Stimulated activated CD4-positive, alpha-beta T cell treated with anti-CD3 and anti-CD28 coated beads, Interleukin-12 subunit alpha, Interleukin-12 subunit beta, amount 100 ng/mL, for 48 hours (primary cell): ENCODE measurements at places on chromosomes 1 and 21.

DNA sequence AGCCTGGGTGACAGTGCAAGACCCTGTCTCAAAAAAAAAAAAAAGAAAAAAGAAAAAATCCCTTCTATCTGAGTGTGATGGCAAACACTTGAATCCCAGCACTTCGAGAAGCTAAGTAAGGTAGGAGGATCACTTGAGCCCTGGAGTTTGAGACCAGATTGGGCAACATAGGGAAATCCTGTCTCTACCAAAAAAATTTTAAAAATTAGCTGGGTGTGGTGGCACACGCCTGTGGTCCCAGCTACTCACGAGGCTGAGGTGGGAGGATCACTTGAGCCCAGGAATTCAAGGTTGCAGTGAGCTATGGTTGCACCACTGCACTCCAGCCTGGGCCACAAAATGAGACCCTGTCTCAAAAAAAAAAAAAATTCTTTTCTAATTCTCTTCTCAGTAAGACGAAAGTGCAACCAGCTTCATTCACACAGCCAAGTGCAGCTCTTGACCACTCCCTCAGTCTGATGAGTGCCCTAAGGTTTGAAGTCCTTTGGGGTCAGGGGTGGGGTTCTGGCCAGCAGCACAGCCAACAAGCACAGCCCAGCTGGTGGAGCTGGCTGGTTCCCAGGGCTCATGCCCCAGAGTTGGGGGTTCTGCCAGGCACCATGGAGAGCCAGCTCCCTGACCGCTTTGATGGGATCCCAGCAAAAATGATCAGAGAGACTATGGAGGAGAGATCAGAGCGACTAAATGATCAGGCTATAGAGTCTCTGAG lies 8.0 kb downstream of the SLC2A5 start:
- no peak for DNase-seq

DNA sequence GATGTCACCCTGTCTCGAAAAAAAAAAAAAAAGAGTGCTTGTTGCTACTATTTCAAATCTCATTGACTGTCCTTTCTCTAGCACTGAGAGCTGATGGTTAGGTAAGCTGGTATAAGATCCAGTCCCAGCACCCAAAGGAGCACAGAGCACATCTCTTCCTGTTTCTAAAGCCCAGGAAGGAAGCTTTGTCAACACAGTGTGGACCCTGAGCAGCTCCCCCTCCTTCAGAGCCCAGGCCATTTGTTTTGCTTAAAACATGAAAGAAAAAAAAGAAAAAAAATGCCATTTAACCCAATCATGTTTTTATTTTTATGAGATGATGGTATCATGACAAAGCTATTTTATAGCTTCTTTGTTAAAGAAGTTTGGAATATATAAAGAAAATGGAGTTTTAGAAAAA lies 184.1 kb upstream of the DUSP10 start:
- no peak for DNase-seq

DNA sequence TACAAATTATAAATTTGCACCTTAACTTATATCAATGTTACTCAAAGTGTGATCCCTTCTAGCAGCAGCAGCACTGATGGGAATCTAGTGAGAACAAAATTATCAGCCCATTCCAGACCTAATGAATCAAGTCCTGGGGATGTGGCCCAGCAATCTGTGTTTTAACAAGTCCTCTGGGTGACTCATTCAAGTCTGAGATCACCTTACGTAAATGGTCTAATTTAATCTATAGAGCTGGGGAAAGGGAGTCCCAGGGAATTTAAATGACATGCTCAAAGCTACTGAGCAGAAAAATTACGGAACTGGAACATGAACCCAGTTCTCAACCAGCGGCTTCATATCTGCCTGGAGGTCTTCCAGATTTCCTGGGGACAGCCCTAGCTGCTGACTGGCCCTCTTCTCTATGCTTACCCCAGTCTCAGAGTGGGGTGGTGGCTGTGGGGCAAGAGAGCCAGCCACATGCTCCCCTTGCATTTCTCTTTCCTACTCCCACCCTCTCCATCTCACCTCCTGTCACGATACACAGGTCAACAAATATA lies 220.0 kb downstream of the TM2D1 start:
- DNase-seq = no peak

DNA sequence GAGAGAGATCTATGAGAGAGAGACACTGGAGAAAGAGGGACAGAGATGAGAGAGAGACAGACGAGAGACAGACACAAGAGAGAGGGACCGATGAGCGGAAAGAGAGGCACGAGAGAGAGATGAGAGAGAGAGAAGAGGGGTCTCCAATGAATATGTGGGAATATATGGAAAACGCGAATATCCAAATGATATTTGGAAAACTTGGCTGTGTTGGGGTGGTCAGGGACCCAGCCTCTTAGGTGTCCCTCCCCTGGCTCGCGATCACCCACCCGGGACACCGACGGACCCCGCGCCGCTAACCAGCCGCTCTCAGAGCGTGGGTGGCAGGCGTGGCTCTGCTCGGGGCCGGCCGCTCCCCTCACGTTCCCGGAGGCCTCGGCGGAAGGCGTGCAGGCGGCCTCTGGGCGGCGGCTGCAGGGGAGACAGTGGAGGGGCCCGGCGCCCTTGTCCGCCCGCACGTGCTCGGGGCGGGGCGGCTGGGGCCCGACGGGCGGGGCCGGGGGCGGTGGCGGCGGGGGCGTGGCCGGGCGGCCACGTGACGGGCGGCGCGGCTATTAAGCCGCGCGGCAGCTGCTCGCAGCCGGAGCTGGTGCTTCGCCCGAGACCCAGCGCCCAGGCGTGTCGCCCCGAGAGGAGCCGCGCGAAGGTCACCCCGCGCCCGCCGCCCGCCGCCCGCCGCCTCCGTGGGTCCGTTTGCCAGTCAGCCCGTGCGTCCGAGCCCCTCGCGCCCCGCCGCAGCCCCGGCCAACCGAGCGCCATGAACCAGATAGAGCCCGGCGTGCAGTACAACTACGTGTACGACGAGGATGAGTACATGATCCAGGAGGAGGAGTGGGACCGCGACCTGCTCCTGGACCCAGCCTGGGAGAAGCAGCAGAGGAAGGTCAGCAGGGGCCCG lies at the start of gene ACTN2:
TSS of gene ACTN2 (plus strand) at position 583 of the 898 bp plus-strand sequence. CDS start at position 758, 175 bp downstream.
- DNase-seq = peak; percentile 10

GRCh38 chr1:207983044-207983635 lies 72.2 kb upstream of the CD34 start:
- DNase-seq = no peak

DNA sequence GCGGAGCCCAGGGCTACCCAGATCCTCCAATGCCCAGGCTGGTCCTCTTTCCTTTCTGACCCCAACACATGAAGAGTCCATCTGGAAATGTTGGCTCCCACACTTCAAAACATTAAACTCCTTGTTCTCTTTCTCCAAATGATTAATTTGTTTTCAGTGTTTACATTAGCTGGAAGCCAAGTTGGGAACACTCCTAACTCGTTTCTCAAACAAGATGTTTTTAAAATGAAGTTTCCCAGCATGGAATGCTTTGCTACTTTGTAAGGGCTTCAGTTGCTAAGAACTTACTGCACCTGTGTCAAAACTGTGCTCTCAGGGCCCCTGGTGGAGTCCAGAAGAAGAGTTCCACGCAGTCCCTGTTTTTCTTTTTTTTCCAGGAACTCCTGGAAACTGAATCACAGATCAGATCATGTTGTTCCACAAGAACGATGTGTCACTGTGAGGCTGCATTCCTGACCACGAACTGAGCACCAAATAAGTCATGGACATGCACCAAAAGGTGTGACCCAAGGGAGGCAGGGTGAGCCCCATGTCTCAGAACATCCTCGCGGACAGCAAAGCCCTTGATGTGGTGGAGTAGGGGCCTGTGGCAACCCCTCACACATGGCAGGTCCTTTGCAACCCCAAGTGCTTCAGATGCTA lies 257.3 kb downstream of the KCNJ6 start:
- no peak for DNase-seq

GRCh38 chr1:203103216-203103615 lies 17.4 kb upstream of the MYOG start:
- DNase-seq = no peak

- DNase-seq = no peak
These were observed 2.7 kb upstream of the RAD54L start for GRCh38 chr1:46244656-46245371.

- DNase-seq = no peak
These were observed 5.1 kb upstream of the FUBP1 start for GRCh38 chr1:77983997-77984355.

- no peak for DNase-seq
These were observed 17.5 kb downstream of the RASSF5 start for GRCh38 chr1:206524739-206525364.

GRCh38 chr1:153356392-153357075 lies 1.1 kb upstream of the S100A9 start:
- no peak for DNase-seq

GRCh38 chr1:106717591-106717990 lies 338.9 kb upstream of the PRMT6 start:
- no peak for DNase-seq

GRCh38 chr1:215623162-215623561 lies 56.1 kb downstream of the KCTD3 start:
- no peak for DNase-seq
